Left lung (tissue), 14 donors: ENCODE measurements at places on chromosomes 3 and 15. TPM values are rescaled to one million over a fixed set of nuclear protein-coding genes. Genes with fewer than 3 reads are reported as not detected.

GRCh38 chr3:146159037-146159436, 1.9 kb downstream of the PLOD2 start:
- DNase-seq = no peak

CCR1 gene
- 8.9 TPM for polyA plus RNA-seq

DNA sequence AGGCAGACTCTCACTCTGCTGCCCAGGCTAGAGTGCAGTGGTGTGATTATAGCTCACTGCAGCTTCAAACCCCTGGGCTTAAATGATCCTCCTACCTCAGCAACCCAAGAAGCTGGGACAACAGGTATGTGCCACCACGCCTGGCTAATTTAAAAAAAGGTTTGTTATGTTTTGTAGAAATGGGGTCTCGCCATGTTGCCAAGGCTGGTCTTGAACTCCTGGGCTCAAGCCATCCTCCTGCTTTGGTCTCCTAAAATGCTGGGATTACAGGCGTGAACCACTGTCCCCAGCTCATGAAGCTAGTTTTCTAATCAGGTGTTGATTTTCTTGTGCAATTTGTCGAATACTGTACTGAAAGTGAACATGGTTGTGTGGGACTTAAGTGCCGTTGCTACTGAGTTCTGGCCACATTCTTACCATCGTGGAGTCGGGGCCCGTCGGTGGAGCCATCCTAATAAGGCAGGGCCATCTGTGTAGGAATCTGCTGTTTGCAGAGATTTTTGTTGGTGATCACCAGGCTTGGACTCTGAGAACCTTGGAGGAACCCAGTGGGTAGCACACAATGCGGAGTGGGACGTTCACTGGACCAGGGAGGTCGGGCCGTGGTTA, 193.2 kb downstream of the GOLGA6L6 start:
- DNase-seq = no peak

DNA sequence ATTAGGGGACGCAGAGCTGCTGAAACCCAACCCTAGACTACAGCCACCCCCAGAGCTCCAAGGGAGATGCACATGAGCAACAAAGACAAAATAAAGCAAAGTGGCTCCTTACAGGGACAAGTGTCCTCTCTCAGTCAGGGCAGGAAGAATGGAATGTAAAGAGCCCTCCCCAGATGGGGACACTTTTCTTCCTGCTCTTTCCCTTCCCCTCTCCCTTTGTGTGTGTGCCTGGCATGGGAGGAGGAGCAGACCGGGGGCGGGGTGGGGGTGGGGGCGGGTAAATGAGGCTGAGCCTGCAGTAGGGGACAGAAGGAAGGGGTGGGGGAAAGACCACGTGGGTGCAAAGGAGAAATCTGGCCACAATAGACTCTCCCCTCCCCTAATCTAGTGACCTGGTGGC, 37.4 kb downstream of the ACAA1 start:
- DNase-seq = no peak

- no peak for DNase-seq
These were observed 1.4 kb upstream of the TNFSF10 start for GRCh38 chr3:172524611-172525010.

GRCh38 chr3:162019817-162020216, 523.2 kb downstream of the OTOL1 start:
- DNase-seq = no peak
